ENCODE measurements at places on chromosomes 2 and 18.
A peak's percentile ranks its signal among the peaks of the same experiment; 100 is the strongest.

GRCh38 chr2:173862612-173863217 is 102.5 kb downstream of the SP3 start:
- DNase-seq = no peak

DNA sequence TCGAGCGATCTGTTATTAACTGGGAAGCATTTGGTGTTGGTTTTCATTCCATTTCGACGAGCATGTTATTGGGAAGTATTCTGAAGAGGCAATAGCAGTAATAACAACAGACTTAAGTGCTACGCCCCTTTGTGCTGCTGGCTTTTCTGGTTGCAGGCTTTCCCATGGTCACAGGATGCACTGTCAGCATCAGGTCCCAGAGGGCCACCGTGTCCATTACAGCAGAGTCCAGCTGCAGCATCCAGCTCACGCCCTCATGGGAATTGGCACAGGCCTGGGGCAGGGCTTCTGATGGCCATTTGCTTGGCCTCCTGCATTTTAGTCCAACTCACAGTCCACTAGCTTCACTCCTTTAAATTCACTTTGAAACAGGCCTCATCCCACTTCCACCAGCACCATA is 44.4 kb downstream of the BCL2L11 start:
- DNase-seq = no peak

DNA sequence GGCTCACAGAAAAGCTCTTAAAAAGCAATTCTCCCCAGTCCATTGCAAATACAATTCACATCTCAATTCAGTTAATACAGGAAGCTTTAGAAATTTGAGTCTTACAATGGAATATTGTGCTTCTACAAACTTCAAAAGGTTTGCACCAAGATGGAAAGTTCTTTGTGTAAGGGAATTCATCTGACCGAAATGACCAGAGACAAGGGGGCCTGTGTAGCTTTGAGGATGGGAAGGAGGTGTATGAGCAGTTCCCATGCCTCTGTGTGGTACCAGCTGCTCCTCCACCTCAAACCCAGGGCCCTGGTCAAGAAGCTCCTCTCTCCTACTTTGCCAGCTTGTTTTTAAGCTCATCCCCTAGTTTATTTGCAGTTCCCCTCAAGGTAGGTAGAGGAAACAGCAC is 312.8 kb upstream of the PKDCC start:
- no peak for DNase-seq

- DNase-seq = no peak
Observed at GRCh38 chr2:236452238-236452637, 117.4 kb upstream of the ACKR3 start.

- DNase-seq = no peak
Observed at GRCh38 chr2:167595839-167596471, 651.4 kb downstream of the STK39 start.

DNA sequence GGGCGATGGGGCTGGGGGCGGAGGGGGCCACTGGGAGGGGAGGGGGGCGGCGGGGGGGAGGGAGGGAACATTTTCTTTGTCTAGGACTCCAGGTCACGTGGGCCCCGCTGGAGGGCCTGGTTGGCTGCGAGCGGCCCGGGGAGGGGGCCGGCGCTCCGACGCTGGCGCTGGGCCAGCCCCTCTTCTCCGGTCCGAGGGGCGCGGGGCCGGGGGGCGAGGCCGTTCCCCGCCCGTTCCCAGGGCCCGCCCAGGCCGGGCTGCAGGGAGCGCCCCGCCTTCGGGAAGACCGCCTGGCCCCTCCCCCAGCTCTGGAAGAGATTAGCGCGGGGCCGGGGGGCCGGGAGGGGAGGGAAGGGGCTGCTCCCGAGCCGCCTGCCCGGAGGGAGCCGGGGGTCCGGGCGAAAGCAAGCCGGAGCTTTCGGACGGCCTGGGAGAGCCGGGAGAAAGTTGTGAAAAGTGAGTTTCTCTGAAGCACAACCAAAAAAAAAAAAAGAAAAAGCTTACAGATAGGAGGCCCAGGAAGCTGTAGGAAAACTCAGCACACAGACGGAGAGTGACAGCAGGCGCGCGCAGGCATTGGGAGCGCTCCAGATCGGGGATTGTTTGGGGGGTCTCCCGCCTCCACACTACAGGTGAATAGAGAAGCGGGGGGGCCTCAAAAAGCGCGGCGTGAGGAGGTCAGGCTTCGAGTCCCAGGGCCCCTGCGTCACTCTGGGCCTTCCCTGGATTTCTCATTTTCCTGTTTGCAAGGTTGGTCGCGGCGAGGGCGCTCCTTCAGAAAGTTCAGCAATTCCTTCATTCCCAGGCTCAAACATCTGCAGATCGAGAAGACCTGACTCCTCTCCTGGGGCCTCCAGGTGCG is 84.1 kb upstream of the POMC start:
- no peak for DNase-seq

DNA sequence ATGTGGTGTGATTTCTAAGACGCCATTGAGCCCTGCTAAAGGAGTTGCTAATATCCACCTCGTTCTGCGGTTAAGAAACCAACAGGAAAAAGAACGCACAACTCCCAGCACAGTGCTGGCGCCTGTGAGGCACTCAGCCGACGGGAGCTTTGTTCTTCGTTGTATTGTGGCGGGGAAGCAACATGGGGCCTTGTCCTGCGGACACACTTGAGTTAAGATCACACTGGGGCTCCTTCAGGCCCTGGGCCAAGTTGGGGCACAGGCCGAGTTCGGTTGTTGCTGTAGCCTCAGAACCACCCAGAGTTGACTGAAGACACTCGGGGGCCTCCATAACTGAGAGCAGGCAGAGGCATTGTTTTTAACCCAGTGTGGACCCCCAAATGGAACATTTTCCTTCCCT is 30.6 kb upstream of the CD8A start:
- DNase-seq = no peak

GRCh38 chr18:13445241-13445897 is 226.8 kb downstream of the LDLRAD4 start:
- DNase-seq = no peak

- DNase-seq = no peak
Observed at GRCh38 chr18:49119401-49119800, 168.6 kb upstream of the SMAD7 start.

DNA sequence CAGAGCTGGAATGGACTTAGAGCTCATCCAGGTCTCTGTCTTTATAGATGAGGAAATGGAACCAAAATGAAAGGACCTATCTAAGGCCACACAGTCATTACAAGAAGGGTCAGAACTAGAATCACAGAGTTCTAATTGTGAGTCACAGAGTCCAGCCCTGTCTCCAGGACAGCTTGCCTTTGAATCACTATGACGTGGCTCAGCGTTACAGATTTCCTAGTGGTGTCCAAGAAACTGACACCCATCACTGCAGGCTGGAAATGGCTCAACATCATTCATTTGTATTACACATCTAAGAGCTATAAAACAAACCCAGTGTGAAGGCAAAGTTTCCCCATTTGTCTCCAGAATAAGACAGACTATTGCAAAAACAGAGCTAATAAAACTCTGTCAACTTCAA is 164.3 kb upstream of the SIX2 start:
- DNase-seq = no peak

- DNase-seq = no peak
Observed at GRCh38 chr2:131142849-131143248, 37.7 kb downstream of the PLEKHB2 start.

DNA sequence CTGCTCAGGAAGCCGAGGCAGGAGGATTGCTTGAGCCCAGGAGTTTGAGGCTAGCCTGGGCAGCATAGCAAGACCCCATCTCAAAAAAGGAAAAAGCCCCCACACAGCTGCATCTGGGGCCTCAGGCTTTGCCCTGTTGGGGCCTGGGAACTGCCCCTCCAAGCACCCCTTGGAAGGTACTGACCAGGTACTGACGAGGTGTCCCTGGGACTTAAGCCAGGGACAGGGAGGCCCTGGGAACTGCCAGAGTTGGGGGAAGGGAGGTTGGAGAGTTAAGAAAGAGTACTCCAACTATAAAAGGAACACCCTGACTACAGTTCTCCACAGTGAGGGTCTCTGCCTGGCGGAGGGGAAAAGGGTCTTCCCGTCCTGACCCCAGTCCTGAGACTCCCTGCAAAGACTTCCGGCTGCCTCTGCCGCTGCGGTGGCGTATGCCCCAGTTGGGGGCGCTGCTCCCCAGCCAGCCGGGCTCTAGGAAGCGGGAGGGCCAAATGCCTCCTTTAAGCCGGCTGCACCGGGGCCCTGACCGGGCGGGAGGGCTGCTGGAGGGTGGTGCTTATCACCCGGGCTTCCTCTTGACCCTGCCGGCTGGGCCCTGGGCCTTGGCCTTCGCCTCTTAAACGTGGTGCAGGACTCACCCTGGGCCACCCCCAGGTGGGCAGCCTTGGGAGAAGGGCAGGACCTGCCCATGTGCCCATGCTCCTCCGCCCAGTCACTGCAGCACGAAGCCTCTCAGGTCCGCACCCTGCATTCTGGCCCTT is 12.8 kb downstream of the SLC30A3 start:
- DNase-seq = peak; percentile 83

GRCh38 chr2:88563129-88563528 is 64.1 kb downstream of the EIF2AK3 start:
- peak; percentile 19 for DNase-seq

Measured in KBM-7 (cell line).